KG1 (cell line): ENCODE measurements at places on chromosomes 5 and 9.

GRCh38 chr5:60510049-60510448, 189.9 kb downstream of the DEPDC1B start:
- no peak for DNase-seq

DNA sequence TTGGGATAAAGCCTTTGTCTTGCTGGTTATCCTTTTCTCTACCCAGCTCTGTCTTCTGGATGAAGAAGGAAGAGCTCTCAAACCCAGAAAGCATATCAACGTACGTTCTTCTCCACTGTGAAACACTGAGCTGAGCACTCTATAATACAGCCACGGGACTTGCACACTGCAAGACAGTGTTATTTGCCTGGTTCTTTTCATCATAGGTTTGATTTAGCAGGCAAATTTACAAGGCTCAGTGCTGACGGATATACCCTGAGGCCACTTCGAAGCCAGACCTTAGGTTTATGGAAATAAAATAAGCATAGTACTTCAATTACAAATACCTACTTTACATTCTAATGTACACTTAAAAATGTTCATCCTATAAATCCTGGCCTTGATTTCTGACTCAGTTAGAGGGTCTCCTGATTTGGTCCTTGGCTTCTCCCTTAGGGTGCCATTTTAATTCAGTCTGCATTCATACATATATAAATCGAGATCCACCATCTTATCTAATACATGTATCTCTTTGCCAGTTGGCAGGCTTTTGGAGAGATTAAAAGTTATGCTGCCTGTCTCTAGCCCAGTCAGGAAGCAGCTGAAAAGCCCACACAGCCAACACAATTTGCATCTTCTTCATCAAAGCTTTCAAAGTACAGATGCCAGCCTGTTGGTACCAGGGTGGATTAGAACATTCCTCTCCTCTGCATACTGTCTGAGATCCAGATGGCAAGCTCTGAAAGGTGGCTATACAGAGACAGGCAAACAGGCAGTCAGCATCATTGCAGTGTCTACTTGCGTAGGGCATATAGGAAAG, 194.4 kb downstream of the DEPDC1B start:
- no peak for DNase-seq

DNA sequence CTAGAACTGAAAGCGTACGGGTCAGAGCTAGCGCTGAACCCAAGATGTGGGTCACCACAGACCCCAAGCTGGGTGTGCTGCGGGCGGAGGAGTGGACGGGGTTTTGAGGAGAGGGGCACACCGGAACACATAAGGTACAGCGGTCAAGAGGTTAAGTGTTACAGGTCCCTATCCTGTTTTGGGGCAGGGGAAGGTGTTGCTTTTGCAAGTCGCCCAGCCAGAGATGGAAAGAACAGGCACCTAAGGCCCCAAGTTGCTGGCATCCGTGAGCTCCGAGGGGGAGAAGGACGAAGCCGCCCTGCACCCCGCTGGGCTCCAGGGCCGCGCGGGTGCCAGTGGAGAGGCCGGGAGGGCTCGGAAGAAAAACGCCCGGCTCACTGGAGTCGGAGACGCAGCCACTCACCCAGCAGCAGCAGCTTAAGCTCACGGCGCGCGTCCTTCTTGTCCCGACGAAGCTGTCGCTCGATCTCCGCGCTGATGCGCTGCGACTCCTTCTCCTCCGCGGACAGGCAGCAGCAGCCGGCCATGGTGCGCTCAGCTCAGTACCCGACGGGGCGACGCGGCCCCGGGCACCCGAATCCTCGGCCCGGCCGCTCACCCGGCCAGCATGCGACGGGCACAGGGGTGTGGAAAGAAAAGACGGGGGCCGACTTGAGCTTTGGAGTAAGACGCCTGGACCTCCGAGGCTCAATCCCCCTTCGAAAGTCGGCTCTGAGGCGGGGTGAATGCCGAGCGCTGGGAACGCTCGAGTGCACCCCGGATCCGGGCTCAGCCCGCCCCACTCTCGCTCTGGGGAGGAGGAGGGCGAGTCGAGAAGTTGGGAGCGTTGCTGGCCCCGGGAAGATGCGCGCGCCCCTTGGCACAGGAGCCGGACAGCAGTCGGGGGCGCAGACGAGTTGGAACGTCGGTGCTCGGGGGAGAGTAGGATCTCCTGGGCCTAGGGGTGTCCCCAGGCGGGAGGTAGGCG, 572 bp downstream of the GNA14 start:
- no peak for DNase-seq

DNA sequence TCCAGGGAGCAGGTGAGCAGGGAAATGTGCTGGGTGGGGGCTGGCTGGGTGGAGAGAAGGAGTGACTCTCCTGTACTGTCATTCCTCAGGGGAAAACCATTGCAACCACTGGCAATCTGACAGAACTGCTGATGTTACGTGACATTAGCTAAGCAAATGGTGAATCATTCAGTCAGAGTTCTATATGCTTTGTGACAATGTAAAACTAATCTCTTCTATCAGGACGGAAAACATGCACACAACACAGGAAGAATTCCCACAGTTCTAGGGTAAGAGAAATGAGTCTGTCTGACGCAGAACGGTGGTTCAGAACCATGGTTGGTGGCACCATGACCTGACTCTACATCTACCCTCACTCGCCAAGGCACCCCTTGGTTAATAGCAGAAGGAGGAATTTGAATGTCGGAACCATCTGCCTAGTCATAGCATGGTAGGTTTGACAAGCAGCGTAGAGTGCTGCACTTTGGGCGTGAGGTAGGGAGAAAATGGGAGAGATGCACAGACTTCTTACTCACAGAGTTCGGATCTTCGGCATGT, 243.6 kb upstream of the PANK3 start:
- no peak for DNase-seq

DNA sequence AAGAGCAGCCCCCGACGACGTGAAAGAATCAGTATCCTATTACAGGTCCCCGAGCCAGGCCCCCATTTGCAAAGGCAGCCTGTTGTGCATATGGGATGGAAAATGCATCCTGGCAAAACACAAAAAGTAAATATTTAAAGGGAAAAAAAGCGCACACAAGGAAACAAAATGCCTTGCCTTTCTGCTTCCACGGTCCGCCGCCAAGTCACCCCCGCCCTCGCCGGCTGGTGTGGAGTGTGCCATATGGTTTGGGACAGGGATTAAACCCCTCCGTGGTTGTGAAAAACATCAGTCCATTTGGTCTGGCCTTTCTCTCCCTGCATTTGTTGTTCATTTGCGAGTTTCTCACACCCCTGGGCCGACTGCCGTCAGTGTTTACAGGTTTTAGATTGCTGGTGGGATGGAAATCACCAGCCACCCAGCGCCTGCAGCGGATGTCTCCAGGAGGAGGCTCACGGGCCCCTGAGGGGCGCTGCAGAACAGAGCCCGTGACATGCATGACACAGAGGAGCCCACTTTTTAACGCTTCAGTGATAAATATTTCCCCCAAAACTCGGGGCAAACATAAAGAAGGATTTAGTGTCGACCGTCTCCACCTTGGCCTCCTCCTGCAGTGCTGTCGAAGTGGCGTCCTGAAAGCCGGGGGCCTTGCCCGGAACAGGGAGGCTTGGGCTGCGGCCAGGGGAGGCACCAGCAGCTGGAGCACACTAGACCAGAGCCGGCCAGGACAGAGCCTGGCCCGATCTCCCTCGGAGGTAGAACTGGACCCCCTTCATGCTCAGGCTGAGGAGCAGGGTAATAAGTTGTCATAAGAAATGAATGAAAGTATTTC, 161.5 kb downstream of the HSD17B3 start:
- no peak for DNase-seq

DNA sequence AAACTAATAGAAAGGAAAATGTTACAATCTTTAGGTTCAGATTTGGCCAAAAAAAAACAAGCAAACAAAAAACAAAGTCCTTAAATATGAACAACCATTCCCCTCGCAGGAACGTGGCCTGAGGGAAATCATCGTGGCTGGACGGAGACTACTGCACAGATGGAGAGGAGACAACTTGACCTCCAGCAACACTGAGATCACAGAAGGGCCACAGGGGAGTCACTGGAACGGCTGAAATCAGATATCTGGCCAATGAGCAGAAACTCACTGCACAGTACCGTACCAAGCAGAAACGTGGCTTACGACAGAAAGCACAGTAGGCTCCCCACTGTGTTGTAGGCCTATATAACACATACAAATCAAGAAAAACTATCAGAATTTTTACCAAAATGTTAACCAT, 27.7 kb downstream of the CAMSAP1 start:
- DNase-seq, result no peak

GRCh38 chr5:161190086-161190485, 338.1 kb upstream of the ATP10B start:
- no peak for DNase-seq
